Stimulated activated effector memory CD8-positive, alpha-beta T cell treated with anti-CD3 and anti-CD28 coated beads, Interleukin-12 subunit alpha, Interleukin-12 subunit beta, amount 100 ng/mL, for 72 hours (primary cell): ENCODE measurements at places on chromosomes 2 and 18.

DNA sequence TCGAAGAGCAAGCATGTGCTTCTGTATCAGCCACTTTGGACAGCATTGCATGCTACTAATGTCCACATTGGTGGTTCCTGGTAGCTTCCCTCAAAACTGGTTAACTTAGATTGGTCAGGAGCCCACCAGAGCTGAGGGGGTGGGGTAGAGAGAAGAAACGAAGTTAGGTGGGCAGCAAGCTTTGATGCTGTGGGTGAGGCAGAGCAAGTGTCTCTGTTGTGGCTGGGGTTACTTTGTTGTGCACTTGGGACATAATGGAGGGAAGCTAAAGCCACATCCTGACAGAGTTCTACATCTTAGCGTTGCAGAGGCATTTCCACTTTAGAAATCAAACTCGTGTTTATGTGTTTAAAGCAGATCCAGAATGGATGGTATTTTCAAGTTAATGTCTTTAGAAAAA lies 82.7 kb downstream of the FAM168B start:
- DNase-seq = no peak

DNA sequence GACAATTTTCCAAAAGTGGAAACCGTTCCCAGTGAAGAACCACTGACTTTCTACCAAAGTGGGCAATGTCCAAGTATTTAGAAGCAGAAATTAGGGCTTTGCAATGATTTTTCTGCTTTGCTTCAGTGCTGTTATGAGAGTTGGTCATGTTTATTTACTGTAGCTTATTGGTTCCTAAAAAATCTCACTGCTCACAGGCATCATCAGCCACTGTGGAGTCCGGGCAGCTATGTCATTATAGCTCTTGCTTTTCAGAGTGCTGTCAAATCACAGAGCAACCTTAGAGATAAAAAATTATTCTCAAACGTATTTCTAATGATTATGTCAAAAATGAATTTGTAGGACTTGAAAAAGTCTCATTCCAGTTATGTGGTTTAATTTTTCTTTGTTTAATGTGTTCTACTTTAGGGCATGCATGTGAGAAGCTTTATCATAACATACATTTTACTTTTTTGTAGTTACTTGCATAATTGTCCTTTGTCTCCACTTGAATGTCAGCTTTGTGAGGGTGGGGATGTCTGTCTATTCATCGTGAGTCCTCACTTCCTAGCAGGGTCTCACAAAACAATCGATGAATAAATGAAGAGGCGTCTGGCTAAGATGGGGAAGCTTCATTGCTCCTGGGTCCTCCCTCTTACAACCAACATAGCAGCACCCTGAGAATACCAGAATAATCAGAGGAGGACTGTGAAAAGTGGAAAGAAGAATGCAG lies 117.6 kb downstream of the TPGS2 start:
- no peak for DNase-seq

DNA sequence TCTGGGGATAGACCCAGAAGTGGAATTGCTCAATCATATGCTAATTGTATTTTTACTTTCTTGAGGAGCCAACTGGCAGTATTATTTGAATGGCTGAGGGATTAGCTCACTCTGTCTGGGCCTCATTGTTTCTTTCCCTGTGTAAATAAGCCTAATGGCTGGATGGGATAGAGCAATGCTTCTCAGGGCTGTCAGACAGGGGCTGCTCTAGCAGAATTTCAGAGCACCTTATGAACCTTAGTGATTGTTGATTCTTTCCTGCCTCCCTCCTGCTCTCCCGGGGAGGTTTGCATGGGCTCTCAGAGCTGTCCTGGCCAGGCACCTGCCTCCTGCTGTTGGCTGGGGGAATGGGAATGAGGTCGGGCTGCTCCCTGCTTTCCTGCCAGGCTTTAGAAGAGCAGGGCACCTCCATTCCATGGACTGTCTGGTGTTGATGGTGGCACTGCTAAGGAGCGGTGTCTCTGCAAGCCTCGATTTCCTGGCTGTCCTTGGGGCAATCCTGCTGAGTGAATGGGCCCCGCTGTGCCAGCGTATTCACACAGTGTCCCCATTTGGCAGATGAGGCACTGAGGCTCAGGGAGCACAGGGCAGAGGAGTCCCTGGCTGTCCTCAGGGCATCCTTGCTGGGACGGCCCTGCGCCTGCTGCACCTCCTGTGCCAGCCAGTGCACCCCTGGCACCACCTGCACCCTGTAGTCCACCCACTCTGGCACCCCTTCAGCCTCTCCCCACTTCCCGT lies 468.2 kb upstream of the HS6ST1 start:
- no peak for DNase-seq

GRCh38 chr18:12296087-12296403 lies 12.0 kb upstream of the TUBB6 start:
- no peak for DNase-seq

GRCh38 chr2:25598332-25598731 lies 75.0 kb downstream of the DTNB start:
- DNase-seq = no peak

GRCh38 chr2:42848726-42849290 lies 56.4 kb upstream of the HAAO start:
- DNase-seq = no peak

DNA sequence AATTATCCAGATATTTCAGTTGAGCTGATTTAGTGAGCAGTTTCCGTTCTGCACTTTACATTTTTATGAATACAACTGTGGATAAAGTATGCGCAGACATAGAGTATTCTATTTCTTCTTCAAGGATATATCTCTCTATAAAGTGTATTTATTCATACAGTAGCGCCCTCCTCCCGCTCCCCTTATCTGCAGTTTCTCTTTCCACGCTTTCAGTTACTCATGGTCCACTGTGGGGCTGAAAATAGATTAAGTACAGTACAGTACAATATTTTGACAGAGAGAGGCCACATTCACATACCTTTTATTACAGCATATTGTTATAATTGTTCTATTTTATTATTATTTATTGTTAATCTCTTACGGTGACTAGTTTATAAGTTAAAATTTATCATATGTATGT lies 19.7 kb upstream of the FHL2 start:
- no peak for DNase-seq

- DNase-seq = no peak
These were observed 22.7 kb upstream of the PKDCC start for GRCh38 chr2:42025151-42025582.

GRCh38 chr18:58552057-58552461 lies 76.8 kb downstream of the ALPK2 start:
- DNase-seq = no peak

DNA sequence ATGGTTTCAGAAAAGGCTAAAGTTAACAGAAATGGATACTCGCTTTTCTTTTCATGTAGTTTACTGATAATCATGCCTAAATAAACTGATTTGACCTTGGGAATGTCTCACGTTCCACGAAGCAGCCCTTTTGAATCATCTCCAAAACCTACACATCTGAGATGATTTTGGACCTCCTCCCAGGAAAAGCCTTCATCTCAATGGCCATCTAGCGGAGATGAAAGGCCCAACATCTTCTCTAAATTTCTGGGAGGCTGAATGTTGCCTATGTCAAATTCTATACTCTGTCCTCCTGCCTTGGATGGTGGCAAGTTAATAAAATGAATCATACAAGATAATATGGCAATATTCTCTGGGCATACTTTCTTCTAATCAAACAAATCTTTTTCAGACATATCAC lies 448.5 kb downstream of the ZEB2 start:
- DNase-seq = no peak

- DNase-seq = no peak
These were observed 627.4 kb downstream of the FBXO15 start for GRCh38 chr18:73520229-73520628.

GRCh38 chr2:63814114-63814513 lies 27.6 kb upstream of the UGP2 start:
- DNase-seq = no peak

DNA sequence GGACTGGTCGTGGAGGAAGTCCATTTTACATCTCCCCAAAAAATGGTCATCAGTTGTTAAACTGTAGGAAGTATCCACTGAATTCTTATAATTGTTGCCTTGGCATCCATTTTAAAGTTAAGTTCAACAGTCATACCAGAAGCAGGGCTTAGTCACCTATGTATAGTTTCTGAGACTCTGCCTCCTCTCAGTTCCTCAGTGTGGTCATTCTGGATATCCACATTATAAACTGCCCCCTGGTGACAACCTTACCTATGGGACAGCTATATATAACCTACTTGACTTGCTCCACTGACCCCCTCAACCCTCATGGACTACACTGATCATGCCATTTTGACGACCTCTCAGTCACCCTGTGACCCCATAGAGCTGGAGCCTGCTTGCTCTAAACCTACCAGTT lies 617.0 kb downstream of the LRP1B start:
- no peak for DNase-seq

DNA sequence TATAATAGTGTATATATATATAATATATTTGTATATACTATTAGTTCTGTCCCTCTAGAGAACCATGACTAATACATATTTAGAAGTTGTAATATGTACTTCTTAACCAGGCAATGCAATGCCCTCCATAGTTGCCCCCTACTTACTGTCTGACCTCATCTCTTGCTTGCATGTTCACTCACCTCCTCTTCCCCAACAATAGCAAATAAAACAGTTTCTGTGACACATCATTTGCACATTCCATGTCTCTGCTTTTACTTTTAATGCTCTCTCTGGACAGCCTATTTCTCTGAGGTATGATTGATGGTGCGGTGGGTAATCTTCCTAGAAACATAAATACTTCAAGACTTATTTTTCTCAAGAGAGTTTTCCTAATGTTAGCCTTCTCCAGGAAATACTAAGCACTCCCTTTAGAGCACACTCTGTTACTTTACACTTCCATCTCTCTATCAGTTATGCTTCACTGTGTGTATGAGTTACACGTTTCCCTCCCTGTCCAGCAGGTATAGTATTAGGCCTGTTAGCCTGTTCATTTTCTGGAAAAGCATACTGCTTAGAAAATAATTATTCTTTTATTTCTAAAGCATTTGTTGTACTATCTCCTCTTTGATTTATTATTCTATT lies 295.6 kb upstream of the LRATD1 start:
- no peak for DNase-seq

GRCh38 chr2:165369131-165369897 lies 100.2 kb upstream of the CSRNP3 start:
- no peak for DNase-seq

DNA sequence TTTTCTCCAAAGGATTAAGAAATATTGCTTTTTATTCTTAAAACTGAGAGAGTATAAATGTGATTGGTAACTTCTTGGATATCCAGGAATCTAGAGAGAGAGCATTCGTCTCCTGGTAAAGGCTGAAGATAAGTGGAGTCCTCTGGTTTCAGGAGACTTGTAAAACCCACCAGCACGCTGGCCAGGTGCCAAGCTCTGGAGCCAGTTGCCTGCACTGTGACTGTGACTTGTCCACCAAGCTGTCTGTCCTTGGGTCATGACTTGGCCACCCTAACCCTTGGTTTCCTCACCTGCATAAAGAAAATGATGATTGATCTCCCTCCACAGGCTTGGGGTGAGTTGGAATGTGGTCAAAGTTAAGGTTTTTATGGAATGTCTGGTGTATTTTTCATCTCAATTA lies 185.4 kb upstream of the NCKAP5 start:
- no peak for DNase-seq

GRCh38 chr2:209696836-209697711 lies 74.6 kb upstream of the UNC80 start:
- DNase-seq = no peak

- no peak for DNase-seq
These were observed 9.1 kb upstream of the CLK1 start for GRCh38 chr2:200873560-200873959.

- no peak for DNase-seq
These were observed 15.7 kb upstream of the NMI start for GRCh38 chr2:151305129-151305691.

DNA sequence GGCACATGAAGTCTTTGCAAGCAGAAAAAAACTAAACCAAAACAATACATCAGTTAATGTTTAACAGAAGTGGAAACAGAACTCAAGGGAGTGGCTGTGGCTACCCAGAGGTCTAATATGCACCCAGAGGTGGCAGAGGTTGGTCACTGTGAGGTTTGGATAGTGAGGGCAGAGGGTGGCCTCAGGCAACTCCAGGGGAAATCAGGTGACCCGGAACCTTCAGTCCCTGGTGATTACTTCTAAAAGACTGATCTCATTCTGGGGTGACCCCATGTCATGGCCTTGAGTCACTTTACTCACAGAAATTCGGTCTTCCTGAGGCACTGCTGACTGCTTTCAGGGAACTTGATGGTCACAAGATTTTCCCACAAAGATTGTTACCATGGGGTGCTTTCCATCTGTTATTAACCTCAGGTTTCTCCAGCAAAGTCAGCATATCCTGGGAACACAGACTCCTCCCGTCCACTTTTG lies 99.4 kb downstream of the TMEM17 start:
- DNase-seq = no peak

DNA sequence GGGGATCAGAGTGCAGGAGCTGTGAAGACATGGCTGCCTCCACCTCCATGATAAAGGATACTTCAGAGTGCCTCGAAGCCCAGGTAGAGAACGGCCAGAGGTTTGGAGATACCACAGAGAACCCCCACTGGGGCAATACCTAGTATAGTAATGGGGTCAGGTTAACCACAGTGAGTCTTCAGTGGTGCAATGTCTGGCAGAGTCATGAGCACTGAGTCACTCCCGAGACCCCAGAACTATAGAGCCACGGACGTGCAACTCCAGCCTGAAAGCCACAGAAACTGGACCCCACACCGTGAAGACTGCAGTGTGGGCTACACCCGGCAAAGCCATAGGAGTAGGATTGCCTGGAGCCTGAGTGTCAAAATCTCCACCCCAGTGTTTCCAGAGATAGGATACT lies 746.6 kb downstream of the CBLN2 start:
- no peak for DNase-seq

DNA sequence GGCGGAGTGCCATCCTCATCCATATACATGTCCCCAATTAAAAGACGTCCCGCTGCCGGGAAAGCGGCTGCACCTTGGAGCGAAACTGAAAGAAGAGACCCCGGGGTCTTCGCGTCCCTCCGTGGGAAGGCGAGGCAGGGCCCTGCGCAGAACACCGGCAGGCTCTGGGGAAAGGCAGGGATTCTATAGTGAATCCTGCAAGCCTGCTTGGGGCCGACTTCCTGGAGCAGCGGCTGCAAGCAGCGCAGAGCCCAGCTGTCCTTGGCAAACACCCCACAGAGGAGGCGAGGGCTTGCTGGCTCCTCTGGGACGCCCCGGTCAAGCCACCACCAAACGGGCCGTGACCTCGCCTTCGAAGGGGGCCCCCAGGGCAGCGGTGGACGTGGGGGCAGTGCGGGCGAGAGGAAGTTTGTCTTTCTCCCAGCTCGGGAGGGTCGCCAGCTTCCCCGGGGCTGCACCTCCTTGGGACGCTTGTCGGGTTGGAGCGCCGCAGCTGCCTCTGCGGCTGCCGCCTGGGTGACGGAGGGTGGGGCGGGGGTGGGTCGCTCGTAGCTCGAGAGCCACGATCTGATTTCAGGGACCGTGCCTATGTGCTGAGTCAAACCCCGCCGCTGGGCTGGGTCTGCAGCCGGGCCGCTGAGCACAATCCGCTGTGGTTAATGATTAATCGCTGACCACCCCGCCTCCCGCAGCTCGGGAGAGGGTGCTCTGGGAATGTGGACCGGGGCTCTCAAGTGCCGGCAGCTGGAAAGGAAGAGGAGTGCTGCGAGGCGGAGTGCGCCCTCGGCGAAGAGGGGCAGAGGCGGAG lies 486 bp upstream of the GPR39 start:
- no peak for DNase-seq

- DNase-seq = no peak
These were observed 866.3 kb upstream of the KLHL29 start for GRCh38 chr2:22518641-22519040.
